ENCODE measurements at places on chromosomes 3 and 15.

- DNase-seq: peak; percentile 10
These were observed 153.7 kb upstream of the ABI3BP start for GRCh38 chr3:101146946-101147345.

DNA sequence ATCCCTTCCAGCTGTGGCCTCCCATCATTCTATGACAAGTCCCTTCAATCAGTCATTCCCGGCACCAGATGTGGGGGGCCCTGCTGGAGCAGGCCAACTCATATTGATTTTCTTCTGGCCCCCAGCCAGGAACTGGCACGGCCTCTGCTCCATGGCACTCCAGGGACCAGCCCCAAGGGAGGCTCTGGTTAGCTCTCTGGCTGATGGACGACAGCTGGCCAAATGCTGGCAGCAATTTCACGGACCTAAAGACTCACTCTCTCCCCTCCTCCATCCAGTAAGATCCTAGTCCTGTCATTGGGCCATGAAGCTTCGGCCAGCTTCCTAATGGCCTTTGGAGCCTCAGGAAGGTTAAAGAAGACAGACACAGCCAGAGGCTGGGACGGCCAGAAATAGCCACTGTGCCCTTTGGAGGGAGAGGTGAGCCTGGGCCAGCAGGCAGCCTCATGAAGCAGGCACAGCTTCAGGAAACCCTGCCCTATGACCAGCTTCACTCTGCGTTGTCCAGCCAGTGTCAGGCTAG, 131.0 kb downstream of the MEX3B start:
- DNase-seq: no peak

DNA sequence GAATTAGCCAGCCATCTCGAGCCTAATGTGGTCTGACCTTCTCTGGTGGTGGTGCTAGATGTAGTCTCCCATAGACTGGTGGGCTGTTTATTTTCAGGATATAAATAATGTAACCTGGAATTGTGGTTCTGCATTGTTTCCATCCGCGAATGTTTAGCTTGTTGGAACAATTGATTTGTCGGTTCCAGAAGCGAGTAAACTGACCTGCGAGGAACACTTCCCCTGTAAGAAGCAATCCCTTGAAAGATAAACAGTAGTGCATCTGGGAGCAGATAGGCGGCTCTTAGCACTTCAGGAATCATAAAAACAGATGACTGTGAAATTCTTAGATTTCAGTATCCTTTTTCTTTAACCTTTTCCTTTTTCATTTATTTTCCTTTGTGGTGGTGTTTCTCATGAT, 157.8 kb downstream of the GHSR start:
- DNase-seq: no peak

DNA sequence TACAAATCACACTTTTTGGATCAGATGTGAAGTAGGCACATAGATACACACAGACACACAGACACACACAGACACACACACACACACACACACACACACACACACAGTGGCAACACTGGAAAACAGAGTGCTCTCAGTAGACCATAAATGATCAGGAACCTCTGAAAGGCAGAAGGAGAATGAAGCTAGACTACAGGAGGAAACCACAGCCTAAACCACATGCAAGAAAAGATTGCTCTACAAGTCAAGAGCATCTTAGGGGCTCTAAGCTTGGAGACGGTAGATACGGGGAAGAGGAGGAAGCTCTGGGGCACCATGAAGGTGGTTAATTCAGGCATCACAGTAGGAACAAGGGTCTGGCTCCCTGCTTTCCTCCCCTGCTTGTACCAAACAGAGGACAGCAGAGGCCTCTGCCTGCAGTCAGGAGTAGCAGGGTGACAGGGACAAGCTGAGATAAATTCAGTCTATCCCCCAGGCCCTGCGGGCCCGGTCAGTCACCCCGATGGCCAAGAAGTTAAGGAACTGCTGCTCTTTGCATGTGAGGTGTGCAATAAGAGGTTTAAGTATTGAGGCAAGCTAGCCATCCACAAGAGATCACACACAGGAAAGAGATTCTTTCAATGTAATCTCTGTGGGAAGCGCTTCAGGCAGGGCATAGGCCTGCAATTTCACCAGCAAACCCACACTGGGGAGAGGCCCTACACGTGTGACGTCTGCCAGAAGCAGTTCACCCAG, 23.5 kb upstream of the ARPIN start:
- no peak for DNase-seq

- no peak for DNase-seq
These were observed 9.2 kb downstream of the TM4SF1 start for GRCh38 chr3:149368201-149368673.

- no peak for DNase-seq
These were observed 3.0 kb downstream of the PPM1L start for GRCh38 chr3:160758929-160759577.

DNA sequence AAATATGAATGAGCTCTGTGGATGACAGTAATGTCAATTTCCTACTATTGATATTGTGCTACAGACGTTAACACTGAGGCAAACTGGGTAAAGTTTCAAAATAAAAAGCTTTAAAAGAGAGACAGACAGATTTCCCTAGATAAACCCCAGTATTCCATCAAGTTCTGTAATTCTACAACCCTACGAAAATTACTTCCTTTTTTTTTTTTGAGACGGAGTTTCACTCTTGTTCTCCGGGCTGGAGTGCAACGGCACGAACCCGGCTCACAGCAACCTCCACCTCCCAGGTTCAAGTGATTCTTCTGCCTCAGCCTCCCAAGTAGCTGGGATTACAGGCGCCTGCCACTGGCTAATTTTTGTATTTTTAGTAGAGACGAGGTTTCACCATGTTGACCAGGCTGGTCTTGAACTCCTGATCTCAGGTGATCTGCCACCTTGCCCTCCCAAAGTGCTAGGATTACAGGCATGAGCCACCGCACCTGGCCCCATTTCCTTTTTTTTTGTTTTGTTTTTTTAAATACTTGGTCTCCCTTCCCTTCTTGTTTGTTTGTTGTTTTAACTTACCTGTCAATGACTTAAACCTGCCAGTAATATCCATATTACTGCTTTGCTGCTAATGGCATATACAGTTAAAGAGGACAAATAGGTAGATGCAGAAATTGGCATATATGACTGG, 57.2 kb downstream of the CBLB start:
- no peak for DNase-seq

GRCh38 chr3:187014417-187014864, 84.1 kb downstream of the ST6GAL1 start:
- DNase-seq: no peak

- DNase-seq: no peak
These were observed 115.4 kb upstream of the GBE1 start for GRCh38 chr3:81876826-81877225.

- DNase-seq: peak; percentile 23
These were observed 57.4 kb downstream of the ABTB1 start for GRCh38 chr3:127730171-127730570.

DNA sequence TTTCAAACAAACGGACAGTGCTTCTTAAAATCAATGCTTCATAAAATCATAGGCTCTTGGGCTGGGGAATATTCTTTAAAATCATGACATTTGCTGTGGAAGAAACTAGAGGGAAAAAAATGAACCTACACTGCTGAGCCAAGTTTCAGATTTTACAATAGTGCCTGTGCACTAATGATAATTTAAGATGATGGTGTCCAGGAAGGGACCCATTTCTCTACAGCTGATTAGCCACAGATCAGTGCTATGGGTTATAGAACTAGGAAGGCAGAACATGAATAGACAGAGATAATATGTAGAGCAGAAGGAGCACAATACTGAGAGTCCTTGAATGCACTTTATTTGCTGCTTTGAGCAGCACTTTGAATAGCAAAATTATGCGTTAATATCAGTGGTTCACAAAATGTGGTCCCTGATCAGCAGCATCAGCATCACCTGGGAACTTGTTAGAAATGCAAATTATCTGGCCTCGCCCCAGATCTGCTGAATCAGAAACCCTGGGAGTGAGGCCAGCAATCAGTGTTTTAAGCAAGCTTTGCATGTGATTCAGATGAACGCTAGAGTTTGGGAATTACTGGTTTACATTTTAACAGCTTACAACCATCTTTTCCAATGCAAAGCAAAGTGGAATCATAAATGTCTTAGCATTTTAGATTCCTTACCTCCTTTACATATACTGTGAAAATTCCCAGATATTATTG, 135.8 kb upstream of the ANKRD28 start:
- no peak for DNase-seq

GRCh38 chr15:88838667-88839066, 35.4 kb downstream of the ACAN start:
- no peak for DNase-seq

GRCh38 chr3:57556459-57557084, 498 bp downstream of the PDE12 start:
- DNase-seq: peak; percentile 38

DNA sequence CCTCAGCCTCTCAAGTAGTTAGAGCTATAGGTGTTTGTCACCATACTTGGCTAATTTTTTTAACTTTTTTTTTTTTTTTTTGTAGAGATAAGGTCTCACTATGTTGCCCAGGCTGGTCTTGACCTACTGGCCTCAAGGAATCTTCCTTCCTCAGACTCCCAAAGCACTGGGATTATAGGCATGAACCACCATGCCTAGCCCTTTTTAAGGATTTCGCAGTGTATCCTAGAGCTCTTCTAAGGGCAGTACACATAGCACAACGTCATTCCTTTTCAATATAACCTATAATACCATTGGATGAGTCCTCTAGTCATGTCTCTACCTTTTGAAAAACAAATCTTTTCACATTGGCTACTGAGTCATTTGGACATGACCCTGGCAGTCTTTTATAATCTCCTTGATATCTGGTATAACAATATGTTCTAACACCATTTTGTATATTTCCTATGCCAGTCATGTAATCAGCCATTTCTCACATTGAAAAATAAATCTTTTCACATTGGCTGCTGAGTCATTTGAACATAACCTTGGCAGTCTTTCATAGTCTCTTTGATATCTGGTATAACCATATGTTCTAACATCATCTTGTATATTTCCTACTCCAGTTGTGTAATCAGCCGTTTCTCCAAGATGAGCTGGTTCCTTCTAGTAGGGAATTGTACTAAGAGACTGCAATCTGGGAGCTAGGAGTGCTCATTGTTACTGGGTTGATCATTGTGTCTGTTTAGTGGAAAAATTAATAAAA, 944.7 kb downstream of the MCTP2 start:
- DNase-seq: no peak

DNA sequence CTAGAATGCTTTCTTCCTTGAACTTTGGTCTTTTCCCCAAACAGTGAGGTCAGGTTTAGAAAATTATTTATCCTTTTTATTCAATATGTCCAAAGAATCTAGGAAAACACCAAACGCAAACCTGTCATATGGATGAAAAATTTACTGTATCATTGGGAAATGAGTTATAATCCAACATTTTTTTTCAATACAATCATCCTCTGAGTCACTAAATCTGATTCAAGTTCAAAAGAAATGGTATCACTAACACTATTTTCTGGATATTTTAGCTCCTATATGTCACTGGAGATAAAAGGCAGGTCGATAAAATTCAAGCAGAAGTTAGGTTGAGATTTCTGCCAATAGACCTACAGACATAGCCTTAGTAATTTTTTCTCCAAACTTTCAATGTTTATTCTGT, 591.6 kb upstream of the AGTR1 start:
- DNase-seq: no peak

DNA sequence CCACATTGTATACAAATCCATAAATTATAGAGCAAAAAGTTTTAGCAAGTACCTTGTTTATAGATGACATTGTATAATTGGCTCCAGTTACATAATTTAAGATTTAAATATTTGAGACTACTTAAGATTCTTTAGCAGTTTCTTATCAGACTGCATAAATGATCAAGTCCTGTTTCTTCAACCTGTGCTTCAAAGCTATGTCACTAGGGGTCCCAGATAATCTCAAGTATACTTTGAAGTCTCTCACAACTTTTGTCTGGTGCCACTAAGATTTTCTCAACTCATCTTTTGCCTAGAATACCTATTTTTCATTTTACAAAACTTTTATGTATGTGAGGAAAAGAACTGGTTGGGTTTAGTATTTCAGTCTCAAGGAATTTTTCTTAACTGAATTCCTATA, 205.5 kb downstream of the STAG1 start:
- no peak for DNase-seq

- no peak for DNase-seq
These were observed 126.7 kb upstream of the NSMCE3 start for GRCh38 chr15:29396176-29396811.

DNA sequence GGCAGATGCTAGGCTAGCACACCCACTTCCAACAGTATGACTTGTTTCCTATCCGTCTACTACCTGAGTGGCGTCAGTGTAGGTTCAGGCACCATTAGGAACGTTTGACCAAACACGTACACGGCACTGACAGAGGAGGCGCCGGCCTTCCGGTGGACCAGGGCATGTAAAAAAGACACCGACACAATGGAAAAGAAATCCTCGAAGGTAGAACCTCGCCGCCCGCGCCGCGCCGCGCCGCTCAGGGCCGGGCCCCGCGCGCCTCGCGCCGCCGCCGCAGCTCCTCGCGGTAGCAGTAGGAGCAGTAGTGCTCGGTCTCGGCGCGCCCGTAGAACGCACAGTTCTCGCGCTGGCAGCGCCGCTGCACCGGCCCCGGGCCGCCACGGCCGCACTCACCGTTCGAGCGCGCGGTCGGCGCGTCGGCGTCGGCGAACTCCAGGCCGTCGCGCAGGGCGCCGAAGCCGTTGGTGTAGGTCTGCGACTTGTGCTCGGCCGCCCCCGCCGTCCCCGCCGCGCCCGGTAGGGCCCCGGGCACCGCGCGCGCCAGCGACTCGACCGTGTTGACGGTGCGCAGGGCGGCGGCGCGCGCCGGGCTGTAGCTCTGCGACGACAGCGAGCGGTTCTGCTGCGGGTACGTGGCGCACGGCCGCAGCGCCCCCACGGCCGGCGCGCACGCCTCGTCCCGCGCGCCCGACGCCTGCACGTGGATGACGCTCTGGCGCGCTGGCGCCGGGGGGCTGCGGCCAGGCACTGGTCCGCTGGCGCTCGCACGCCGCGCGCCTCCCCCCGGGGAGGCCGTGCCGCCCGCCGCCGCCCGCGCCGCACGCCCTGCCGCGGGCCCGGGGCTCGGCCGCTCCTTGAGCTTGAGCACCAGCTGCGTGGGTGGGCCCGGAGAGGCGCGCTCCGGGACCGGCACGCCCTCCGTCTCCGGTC, 156.7 kb downstream of the KLF13 start:
- no peak for DNase-seq

- no peak for DNase-seq
These were observed 225.1 kb upstream of the NDN start for GRCh38 chr15:23912191-23912590.

- DNase-seq: peak; percentile 16
These were observed 209.3 kb upstream of the UMPS start for GRCh38 chr3:124520970-124521369.

GRCh38 chr3:123070510-123070909, 3.7 kb downstream of the PDIA5 start:
- no peak for DNase-seq

DNA sequence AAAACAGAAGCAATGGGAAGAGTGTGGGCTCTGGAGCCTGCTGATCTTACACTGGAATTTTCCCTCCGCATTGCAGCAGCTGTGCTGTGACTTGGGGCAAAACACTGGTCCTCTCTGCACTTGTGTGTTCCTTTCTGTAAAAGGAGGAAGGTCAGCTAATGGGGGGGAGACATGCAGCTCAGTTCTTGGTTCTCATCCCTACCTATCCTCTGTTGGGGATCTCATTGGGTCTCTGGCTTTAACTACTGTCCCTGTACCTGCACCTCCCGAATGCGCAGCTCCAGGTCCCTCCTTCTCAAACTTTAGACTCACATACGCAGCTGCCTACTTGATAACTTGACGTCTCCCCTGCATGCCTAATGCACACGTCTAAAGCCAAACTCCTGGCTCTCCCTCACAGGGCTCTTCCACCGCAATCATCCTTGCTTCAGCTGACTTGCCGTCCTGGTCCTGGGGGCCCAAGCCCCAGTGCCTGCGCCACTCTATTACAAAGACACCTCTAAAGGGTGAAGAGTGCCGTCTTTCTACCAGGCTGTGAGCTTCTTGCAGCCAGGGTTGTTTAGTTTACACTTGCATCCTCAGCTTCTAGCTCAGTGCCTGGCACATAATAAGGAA, 5.9 kb upstream of the TMEM44 start:
- no peak for DNase-seq
